Stomach (tissue), 19 donors: ENCODE measurements at places on chromosomes 6 and 20. TPM values are rescaled to one million over a fixed set of nuclear protein-coding genes. Genes with fewer than 3 reads are reported as not detected.

Gene ENPP5
- 2.3 TPM for polyA plus RNA-seq

Gene TASP1
- polyA plus RNA-seq, result 4.2 TPM

Gene PI16
- polyA plus RNA-seq, result 1.5 TPM

Gene LPIN3
- 9.2 TPM for polyA plus RNA-seq

Gene EEF1A2
- 4.6 TPM for polyA plus RNA-seq

Gene NKX2-4
- polyA plus RNA-seq, result not detected

Gene LPA
- not detected for polyA plus RNA-seq

Gene MPIG6B
- not detected for polyA plus RNA-seq

Gene CPNE5
- polyA plus RNA-seq, result 1.5 TPM

Gene RIPOR3
- polyA plus RNA-seq, result 5.9 TPM

Gene AKAP12
- polyA plus RNA-seq, result 8.9 TPM
